ENCODE measurements at places on chromosomes 16 and 17. TPM values are rescaled to one million over a fixed set of nuclear protein-coding genes. Genes with fewer than 3 reads are reported as not detected.
A peak's percentile ranks its signal among the peaks of the same experiment; 100 is the strongest.

The NLRP1 gene
- 49.3 TPM for total RNA-seq

- peak; percentile 73 for DNase-seq
Measured at GRCh38 chr17:78013683-78014467, 55.4 kb downstream of the TNRC6C start.

- DNase-seq: no peak
Measured at GRCh38 chr17:58153046-58153445, 4.9 kb downstream of the OR4D1 start.

The SDR42E2 gene
- not detected for total RNA-seq

- no peak for DNase-seq
Measured at GRCh38 chr16:67052399-67052798, 23.4 kb downstream of the CBFB start.

The FA2H gene
- total RNA-seq: not detected

- no peak for DNase-seq
Measured at GRCh38 chr16:15953929-15954813, 4.8 kb downstream of the ABCC1 start.

- peak; percentile 78 for DNase-seq
Measured at GRCh38 chr17:13415871-13416416, 185.8 kb downstream of the HS3ST3A1 start.

DNA sequence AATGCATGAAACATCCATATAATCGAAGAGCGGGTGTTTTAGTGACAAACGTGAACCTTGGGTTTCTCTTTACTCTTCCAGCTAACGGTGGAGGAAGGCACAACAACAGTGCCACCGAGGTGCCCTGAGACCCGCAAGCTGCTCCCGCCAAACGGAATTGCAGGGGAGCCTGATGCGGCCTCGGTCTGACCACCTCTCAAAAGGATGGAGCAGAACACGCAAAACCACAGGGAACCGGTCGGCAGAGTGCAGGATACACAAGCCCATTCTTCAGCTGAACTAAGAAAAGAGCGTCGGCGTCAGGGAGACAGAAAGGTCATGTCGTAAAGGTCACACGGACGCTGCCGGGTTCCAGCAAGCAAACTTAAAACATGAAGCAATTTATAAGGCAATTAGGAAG lies 109.5 kb upstream of the ZNF750 start:
- no peak for DNase-seq

DNA sequence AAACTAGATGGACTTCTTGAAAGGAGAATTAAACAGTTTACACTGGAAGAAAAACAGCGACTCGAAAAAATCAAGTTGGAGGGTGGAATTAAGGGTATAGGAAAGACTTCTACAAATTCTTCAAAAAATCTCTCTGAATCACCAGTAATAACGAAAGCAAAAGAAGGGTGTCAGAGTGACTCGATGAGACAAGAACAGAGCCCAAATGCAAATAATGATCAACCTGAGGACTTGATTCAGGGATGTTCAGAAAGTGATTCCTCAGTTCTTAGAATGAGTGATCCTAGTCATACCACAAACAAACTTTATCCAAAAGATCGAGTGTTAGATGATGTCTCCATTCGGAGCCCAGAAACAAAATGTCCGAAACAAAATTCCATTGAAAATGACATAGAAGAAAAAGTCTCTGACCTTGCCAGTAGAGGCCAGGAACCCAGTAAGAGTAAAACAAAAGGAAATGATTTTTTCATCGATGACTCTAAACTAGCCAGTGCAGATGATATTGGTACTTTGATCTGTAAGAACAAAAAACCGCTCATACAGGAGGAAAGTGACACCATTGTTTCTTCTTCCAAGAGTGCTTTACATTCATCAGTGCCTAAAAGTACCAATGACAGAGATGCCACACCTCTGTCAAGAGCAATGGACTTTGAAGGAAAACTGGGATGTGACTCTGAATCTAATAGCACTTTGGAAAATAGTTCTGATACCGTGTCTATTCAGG lies 85.0 kb downstream of the C17orf58 start:
- no peak for DNase-seq

- DNase-seq: no peak
Measured at GRCh38 chr17:70446446-70446845, 277.1 kb downstream of the KCNJ2 start.

The TMEM100 gene
- 2.6 TPM for total RNA-seq

GRCh38 chr17:33732116-33732515 lies 439.0 kb upstream of the ASIC2 start:
- no peak for DNase-seq

GRCh38 chr17:78889531-78889930 lies 13.5 kb downstream of the CEP295NL start:
- no peak for DNase-seq

GRCh38 chr16:87789437-87790291 lies 23.9 kb upstream of the KLHDC4 start:
- DNase-seq: peak; percentile 99

The TNFRSF12A gene
- total RNA-seq: 545 TPM

GRCh38 chr16:86618431-86619238 lies 40.3 kb downstream of the FOXL1 start:
- DNase-seq: peak; percentile 72

- DNase-seq: no peak
Measured at GRCh38 chr17:49595980-49596379, 20.3 kb downstream of the NXPH3 start.

The CD300H gene
- total RNA-seq: not detected

DNA sequence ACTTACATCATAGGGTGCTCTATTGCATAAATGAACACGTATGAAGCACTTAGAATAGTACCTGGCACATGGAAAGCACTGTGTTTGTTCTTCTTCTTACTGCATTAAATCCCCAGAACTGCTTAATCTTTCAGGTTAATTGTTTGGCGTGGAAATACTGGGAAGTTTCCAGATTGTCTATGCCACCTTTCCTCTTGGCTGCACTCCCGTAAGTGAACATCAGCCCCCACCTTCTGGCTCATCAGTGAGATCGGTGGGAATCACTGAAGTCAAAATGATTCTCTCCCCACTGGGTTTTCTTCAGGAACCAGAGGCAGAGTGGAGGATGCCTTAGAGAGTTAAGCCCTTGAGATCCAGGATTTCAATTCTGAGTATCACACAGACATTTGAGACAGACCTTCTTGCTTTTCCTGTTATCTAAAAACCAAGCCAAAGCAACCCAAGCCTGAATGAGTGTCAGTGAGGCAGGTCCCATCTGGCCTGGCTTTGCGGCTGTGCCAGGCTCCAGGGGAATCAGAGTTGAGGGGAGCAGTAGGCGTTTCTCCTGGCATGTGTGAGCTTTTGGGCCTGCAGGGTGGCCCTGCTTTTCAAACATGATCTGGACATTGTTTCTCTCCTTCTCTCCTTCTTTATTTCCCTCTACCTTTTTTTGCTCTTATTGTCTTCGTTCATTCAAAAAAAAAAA lies 59.1 kb downstream of the OTOA start:
- no peak for DNase-seq
